ENCODE measurements at places on chromosomes 12 and 14. TPM values are rescaled to one million over a fixed set of nuclear protein-coding genes. Genes with fewer than 3 reads are reported as not detected.

DNA sequence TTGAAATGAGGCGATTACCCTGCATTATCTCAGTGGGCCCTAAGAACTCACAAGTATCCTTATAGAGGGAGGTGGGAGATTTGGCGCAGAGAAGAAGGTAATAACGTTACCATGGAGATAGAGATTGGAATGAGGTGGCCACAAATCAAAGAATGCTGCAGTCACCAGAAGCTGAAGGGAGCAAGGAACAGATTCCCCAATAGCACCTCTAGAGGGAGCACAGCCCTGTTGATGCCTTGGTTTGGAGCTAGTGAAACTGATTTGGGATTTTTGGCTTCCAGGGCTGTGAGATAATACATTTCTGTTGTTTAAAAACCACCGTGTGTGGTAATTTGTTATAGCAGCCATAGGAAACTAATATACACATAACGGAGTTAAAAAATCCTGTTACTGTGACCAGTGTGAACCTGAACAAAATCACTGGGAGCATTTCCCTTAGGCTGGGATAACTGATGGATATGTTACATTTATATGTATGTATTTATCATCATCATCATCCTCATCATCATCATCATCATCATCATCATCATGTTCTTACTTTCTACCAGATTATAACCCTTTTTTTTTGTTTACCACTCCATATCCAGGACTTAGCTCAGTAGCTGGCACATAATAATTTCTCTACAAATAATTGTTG lies 100.3 kb downstream of the LIN7A start:
- DNase-seq = no peak
- H3K36me3 ChIP-seq = no peaks in the 10 kb centered on the region
- H3K27ac ChIP-seq = no peak overlapping the region
- peaks cover 4% of the 10 kb centered on the region for H3K4me1 ChIP-seq
- no peaks in the 10 kb centered on the region for H3K27me3 ChIP-seq
- no peak overlapping the region for H3K4me3 ChIP-seq

- H3K36me3 ChIP-seq = no peaks in the 10 kb centered on the region
- H3K27me3 ChIP-seq = no peaks in the 10 kb centered on the region
- no peaks in the 10 kb centered on the region for H3K4me1 ChIP-seq
- no peak for DNase-seq
Measured at GRCh38 chr12:45434094-45434493, 218.2 kb downstream of the ANO6 start.

- no peak for DNase-seq
- no peaks in the 10 kb centered on the region for H3K36me3 ChIP-seq
- H3K4me3 ChIP-seq = no peak overlapping the region
- no peaks in the 10 kb centered on the region for H3K27me3 ChIP-seq
Measured at GRCh38 chr14:58746701-58747100, 108.9 kb downstream of the DACT1 start.

AVPR1A gene
- polyA plus RNA-seq = 0.26 TPM

RNF31 gene
- polyA plus RNA-seq = 122 TPM

DNA sequence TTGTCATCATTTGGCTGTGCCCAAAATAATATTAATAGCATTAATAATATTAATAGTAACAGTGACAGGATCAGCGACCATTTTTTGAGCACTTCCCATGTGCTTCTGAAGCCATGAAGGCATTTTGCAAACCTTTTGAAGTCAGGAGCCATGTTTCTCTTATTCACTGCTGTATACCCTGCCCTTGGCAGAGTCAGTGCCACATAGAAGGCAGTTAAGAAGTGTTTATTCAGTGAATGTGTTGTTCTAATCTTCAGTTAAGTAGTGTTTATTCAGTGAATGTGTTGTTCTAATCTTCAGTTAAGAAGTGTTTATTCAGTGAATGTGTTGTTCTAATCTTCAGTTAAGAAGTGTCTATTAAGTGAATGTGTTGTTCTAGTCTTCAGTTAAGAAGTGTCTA lies 319.7 kb upstream of the NAV3 start:
- no peak overlapping the region for H3K4me3 ChIP-seq
- H3K27me3 ChIP-seq = no peaks in the 10 kb centered on the region
- no peaks in the 10 kb centered on the region for H3K36me3 ChIP-seq
- DNase-seq = no peak
- no peak overlapping the region for H3K27ac ChIP-seq

DAZAP2 gene
- polyA plus RNA-seq = 329 TPM

SIX6 gene
- not detected for polyA plus RNA-seq

DNA sequence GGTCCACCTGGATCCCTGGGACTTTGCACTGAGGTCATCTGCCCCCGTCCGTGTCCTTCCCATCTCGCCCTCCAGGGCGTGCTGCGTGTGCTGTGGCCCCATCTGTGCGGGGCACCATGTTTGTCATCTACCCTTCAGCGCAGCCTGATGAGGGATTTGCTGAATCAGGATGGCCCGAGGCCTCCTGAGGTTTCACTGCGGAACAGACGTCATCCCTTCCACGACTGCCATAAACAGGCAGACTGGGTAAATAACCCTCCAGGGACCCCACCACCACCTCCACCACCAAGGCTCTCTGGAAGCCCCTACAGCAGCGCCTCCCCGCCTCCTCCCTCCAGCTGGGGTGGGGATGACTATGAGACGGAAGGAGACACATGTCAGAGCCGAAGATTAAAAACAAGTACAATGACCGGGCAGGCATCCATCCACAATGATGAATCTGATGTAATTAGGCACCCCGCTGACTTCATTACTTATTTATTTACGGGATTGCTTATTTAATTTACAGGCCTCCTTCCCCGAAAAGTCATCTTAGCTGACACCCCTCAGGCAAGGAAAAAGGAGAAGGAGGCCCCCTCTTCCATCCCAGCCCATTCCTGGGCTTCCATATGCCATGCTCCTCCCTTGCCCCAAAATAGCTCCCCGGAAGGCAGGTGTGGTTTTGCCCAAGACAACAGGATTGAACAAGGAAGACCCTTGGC lies 39.4 kb downstream of the NCOR2 start:
- no peak overlapping the region for H3K4me3 ChIP-seq
- peaks cover 47% of the 10 kb centered on the region for H3K36me3 ChIP-seq
- H3K27ac ChIP-seq = no peak overlapping the region
- DNase-seq = no peak
- H3K27me3 ChIP-seq = no peaks in the 10 kb centered on the region
- peaks cover 53% of the 10 kb centered on the region for H3K4me1 ChIP-seq

All from spleen (tissue), 13 donors.